ENCODE measurements at places on chromosomes 6 and 20.

GRCh38 chr6:72561629-72562028, 60.2 kb upstream of the KCNQ5 start:
- DNase-seq, result no peak

- no peak for DNase-seq
These were observed 214.3 kb upstream of the TCF21 start for GRCh38 chr6:133674661-133675060.

GRCh38 chr6:3250231-3250675, 8.5 kb upstream of the PSMG4 start:
- no peak for DNase-seq

GRCh38 chr6:2407525-2407924, 162.1 kb upstream of the GMDS start:
- DNase-seq, result no peak

DNA sequence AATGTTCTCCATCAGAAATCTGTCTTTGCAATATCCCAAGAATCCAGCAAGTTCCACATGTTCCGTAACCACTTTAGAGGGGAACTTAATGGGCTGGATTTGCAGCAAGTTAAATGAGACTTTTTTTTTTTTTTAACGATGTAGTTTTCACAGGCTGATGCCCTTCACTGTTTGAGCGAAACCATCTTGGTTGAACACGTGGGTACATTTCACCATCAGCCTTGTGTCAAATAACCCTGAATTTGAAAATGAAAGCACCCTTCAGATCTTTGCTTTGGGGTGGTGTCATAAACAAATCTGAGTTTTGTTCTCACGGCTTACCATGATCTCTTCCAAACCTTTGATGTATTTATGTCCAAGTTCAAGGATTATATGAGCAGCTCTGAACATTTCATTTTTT, 73.7 kb upstream of the EXOC2 start:
- no peak for DNase-seq

- DNase-seq, result no peak
These were observed 259.8 kb downstream of the PKHD1 start for GRCh38 chr6:51827580-51827979.

GRCh38 chr20:37161830-37162549, 17.1 kb upstream of the RPN2 start:
- DNase-seq, result no peak

GRCh38 chr20:1707588-1708449, 50.2 kb upstream of the SIRPG start:
- no peak for DNase-seq

GRCh38 chr6:48378884-48379407, 267.9 kb upstream of the PTCHD4 start:
- no peak for DNase-seq

GRCh38 chr20:50471231-50471630, 39.0 kb upstream of the PTPN1 start:
- DNase-seq, result no peak

DNA sequence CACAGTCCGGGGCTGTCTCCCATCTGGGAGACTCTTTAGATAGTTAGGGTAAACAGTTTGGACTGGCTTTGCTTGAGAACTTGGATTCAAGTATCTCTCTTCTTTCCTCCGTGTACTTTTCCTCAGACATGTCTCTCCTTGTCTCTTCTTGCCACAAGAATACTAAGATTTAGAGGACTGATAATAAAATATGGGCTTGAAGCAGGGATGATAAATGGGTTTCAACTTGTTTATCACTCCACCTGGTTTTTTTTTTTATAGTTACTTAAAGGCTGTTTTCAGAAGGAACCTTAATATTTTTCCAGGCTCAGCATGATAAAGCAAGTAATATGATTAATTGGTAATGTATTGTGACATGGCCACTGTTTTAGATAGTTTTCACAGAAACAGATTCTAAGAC, 40.9 kb upstream of the KIF13A start:
- DNase-seq, result no peak

DNA sequence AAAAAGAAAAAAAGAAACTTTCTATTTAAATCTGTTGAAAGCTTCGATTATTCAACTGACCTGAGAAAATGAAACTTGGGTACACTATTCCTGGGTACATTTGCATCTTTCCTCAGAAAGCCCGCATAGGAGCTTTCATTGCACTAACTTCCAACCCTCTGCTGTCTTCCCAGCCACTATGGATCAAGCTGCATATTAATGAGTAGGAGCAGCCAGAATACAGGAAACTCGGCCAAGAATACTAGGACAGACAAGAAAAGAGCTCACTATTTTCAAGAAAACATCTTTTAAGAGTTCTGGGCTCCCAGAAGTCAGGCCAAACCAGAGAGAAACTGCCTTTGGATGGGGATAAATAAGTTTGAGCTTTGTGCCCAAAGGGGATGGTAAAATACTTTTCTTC, 135.0 kb upstream of the CCDC28A start:
- DNase-seq, result no peak

DNA sequence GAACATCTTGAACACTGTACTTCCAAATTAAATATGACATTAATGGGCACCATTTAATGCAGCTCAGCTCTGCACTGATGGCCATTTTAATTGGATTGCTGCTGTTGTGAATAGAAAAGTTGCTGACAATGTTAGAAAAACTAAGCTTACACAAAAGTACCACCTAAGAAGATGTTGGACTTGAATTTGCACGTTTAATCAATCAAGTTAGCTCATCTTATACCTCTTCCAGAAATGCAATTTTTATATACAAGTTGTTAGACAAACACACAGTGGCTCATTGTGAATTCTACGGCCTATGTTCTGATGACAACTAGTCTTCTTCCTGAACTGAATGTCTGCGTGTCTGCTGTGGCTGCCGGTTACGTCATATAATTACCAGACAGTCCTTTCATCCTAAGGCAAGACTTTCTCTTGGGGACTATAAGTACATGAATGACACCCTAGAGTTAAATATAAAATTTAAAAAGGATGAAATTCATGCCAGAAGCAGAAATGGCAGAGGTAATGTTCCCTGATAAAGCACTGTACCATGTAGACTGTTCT, 330.2 kb downstream of the EPM2A start:
- DNase-seq, result no peak

GRCh38 chr20:9919271-9920014, 80.6 kb upstream of the PAK5 start:
- DNase-seq, result no peak

- DNase-seq, result no peak
These were observed 79.1 kb upstream of the MAN1A1 start for GRCh38 chr6:119428633-119429032.

GRCh38 chr6:6840831-6841291, 252.3 kb downstream of the LY86 start:
- no peak for DNase-seq

GRCh38 chr20:63114006-63114692, 101.8 kb downstream of the YTHDF1 start:
- no peak for DNase-seq

All from fibroblast of skin of back (primary cell).